ENCODE measurements at places on chromosomes 3 and 15. TPM values are rescaled to one million over a fixed set of nuclear protein-coding genes. Genes with fewer than 3 reads are reported as not detected.

- no peak for DNase-seq
These were observed 11.4 kb downstream of the IREB2 start for GRCh38 chr15:78449220-78449999.

DNA sequence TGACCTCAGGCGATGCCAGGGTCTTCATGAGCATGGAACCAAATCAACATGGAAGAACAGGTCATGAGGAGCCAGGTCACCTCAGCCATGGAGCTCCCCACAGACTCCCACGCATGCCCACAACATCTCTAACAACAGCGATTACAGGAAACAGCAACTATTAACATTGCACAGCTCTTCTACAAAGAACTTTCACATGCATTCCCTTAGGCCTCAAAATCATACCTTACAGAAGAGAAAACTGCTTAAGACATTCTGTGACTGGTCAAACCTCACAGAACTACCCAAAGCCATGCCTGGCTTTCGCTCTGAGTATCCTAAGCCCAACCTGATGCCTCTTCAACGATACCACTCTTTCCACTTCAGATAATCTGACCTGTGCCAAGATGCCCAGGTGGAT is 117.8 kb downstream of the OXNAD1 start:
- DNase-seq, result no peak

DNA sequence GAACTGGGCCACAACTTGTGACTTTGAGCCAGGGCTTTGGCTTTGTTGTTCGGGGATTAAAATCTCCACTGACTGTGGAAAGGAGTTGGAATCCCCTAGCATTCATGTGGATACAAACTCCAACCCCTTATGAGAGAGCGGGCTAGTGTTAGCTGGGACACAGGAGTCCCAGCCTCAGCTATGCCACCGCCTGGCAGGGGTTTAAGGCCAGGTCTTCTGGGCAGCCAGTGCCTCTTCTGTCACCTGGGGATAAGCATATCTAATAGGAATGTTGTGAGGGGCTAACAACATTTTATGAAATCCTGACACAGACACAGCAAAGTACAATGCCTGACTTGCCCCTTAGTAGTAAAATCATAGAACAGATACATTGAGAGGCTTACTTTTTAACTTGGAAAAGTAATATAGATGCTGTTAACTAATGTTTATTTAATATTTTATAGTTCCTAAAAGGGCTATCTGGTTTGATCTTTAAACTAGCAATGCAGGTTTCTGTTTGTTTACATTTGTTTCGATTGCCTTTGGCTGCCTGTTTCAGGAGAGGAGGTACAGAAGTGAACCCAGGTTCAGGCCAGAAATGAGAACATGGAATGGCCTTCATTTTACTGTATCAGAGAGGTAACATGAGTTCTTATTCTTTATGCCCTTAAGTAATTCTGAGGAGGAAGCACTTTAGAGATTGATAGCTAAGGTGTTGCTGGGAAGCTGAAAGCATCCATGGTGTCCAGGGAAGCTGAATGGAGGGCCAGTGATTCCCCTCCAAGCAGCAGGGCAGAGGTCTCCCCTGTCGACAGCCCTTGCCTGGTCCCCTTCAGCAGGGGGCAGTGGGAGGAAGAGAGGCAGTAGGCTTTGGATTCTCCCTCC is 8.7 kb downstream of the GPR160 start:
- no peak for DNase-seq

DNA sequence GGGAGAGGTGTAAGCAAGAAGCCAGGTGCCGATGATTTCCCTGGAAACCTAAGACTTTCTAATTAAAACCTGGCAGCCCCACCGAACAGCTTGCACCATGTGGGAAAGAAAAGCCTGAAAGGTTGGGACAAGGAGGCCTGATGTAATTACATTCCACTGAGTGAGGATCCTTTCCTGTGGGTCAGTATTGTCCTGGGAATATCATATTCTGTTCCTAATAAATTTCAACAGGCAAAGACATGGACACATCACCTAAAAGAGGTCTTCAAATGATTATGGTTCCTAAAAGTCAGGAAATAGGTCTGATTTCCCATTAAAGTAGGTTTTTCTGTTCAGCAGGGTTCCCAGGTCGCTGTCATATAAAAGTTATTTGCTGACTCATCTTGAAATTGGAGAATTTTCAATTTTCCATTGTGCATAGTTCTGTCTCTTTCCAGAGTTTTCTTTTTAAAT is 58.5 kb downstream of the DUT start:
- no peak for DNase-seq

GRCh38 chr3:136194409-136195257 is 1.5 kb downstream of the MSL2 start:
- DNase-seq, result peak; percentile 71

DNA sequence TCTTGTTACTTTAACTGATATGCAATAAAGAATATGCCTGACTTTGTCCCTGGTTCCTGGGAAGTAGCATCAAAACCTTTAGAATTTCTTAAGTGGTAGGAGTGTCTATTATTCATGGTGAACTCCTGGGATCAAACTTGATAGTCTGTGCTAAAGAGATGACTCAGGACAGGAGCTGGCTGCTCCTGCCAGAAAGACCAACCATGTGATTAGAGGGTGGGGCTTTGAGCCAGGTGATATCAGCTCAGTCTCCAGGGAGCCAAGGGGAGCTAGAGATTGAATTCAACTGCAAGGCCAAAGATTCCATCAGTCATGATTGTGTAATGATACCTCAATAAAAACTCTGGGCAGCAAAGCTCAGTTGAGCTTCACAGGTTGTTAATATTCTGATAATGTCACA is 20.6 kb upstream of the TMC3 start:
- no peak for DNase-seq

GRCh38 chr3:66756468-66757036 is 241.6 kb upstream of the KBTBD8 start:
- no peak for DNase-seq

The LRRC3B gene
- 0.30 TPM for total RNA-seq

The CPLX3 gene
- total RNA-seq, result not detected

The ITIH3 gene
- 4.5 TPM for total RNA-seq
